ENCODE measurements at places on chromosomes 5 and 9.

DNA sequence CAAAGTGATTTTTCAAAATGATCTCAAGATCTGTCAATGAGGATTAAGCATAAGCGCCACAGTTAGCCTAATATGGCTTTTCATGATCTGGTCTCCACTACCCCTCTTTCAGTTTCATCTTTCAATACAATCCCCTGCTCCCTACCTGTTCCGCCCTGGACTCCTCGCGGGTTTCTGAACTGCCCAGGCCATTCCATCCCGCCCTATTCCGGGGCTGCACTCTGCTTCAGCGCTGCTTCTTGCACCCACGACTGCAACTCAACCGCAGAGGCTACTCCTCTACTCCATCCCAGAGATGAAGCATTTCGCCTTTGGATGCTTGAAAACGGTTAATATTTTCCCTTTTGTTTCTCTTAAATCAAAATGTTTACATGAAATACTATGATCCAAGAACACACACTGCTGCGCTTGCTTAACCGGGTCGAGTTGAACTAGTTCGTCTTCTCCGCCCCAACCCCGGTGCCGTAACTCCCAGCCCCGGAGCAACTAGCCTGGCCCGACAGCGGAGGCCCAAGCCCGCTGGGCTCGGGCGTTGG, 716 bp upstream of the OTULIN start:
- DNase-seq = peak; percentile 62

DNA sequence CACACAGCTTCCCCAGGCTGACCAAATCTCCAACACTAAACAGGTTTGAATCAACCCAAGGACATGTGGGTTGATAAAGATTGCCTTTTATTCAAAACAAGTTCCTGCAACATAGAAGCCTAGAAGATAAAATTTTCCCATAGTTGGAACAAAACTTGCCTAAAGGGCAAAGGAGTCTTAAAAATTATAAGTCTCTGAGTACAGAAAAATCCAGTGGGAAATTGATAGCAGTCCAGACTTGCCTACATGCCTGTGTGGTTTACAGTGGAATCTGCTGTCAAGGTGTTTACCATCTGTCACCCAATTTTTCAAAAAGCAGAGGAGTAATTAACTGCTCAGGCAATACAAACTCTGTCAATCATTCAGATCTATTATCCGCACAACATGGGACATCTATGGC, 168.2 kb downstream of the PPP2R2B start:
- DNase-seq = no peak

- DNase-seq = no peak
These were observed 319.1 kb upstream of the PIK3R1 start for GRCh38 chr5:67896311-67896929.

DNA sequence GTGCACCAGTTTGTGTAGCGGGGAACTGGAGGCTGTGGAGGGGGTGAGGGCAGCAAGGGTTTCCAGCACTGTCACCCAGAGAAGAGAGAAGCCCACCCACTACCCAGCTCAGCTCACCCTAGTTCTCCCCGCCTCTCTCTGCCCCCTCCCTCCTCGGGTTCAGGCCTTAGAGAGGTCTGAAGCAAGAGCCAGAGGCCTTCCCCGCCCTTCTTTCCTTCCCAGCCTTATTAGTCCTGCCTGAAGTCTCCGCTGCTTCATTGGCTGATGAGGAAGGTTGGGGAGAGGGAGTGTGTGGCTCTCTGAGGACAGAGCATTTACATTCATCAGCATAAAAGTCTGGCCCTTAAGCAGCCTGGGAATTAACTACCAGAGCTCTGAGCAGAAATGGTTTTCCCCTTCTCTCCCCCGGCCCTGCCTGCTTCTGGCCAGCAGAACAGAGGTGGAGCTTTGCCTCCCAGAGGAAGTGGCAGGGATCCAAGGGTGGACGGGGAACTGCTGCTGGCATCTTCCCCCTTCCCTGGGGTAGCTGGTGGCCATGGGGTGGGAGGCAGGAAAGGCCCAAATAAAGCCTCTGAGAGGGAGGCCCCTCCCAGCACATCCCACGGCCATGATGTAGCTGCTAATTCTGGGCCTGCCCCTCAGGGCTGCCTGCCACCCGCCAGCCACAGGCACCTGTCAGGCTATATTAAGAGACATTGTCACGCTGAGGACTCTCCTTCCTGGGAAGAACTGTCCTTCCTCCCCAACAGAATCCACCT, 4.1 kb downstream of the DNAJB5 start:
- no peak for DNase-seq

- DNase-seq = no peak
These were observed 11.6 kb downstream of the ANKH start for GRCh38 chr5:14859980-14860379.

- peak; percentile 17 for DNase-seq
These were observed 26.7 kb downstream of the XRCC4 start for GRCh38 chr5:83104021-83104420.

DNA sequence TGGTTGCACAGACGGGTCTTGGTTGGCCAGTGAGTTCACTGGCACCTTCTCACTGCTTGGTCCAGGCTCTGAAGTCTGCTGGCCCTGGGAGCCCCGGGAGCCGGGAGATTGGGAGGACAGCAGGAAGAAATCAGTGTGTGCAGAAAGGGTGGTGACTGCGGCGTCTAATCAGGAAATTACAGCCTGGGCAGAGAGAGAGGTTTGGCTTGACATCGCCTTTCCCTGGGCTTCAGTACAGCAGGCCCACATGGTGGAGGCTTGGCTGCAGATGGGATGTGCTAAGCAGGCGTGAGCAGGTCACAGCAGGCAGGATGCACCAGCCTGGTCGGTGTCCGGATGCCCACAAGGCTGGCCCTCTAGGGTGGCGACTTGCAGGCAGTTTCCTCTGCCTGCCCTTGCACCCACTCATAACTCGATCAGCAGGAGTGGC, 17.2 kb downstream of the PITX1 start:
- DNase-seq = no peak

GRCh38 chr9:93308676-93309075, 124.7 kb downstream of the WNK2 start:
- DNase-seq = no peak

DNA sequence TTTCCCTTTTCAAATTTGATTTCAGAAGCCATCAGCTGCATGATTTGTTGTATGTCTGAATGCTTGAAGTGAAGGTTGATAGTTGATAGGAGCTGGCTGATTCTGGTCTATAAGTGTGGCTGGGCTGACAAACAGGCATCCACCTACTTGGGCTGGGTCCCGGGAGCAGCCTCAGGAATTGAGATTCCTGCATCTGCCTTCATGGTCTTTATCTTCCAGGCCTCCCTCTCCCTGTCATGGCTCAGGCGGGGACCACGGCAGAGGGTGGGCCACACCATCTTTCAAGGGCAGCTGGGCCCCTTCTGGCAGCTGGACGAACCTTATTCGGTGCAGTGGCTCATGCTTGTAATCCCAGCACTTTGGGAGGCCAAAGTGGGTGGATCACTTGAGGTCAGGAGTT, 55.9 kb downstream of the ROPN1L start:
- DNase-seq = no peak

DNA sequence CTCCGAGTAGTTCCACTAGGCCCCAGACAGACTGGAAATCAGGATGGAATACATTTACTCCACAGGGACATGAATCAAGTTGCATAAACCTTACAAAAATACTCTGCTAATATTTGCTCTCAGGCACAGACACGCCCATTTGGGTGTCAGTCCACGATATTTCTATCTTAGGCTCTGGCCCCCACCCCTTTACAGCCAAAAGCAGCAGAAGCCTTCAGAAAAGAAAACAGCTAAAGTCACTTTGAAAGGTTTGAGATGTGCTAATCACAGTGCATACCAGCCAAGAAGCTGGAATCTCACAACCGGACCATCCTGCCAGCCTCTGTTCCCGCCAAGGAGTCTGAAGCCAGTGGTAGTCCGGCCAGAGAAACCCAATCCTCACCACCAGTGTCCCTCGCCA, 22.6 kb downstream of the PTPN3 start:
- DNase-seq = no peak

- DNase-seq = no peak
These were observed 777.0 kb upstream of the WWC1 start for GRCh38 chr5:167514461-167514860.

GRCh38 chr9:27581826-27582225, 8.5 kb upstream of the C9orf72 start:
- no peak for DNase-seq

DNA sequence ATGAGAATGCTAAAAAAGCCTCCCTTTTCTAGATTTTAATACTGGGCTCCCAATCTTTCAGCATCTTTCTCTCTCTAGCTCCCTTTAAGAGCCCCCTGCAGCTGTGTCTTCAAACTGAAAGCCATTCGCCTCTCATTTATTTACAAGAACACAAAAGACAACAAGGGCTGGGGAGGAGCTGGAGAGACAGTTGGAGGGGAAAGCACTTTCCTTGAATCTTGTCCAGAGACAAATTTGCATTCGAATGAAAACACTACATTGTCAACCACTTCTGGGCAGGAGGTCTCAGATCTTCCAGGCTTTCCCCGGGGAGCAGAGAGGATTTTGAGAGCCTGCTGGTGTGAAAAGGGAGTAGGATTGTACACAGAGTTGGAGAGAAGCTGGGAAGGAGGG, 518.3 kb downstream of the CTNND2 start:
- no peak for DNase-seq

DNA sequence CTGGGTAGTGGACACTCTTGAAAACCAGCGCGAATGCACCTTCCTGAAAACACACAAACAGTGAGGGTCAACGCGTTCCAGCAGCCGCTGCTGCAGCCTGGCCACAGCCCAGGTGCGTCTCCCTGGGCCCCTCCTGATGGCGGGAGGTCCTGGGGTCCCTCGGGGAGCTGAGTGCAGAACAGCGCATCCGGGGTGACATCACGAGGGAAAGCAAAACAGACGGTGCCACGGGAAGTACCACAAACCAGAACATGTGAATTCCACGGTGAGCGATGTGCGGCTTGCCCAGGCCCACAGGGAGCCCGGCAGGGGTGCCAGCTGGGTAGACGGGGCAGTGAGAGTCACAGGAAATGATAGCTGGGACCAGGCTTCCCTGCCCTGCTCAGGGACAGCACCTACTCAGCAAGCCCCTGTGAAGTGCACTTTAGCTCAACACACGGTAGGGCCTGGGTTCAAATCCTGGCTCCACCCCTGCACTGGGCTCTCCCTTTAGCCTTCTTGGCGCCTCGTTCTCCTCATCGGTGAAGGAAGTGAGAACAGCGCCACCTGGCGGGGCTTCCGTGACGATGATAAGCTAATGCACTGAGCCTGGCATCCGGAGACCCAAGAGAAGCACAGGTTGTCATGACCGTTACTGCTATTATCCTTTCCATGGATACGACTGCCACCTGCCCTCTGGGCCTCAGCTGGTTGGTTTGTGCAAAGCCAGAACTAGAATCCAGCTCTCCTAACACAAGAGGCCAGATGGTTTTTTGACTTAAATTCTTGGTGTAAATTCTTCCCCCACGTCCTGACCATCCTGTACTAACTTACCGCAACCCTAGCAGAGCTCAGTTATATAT, 24.6 kb downstream of the GFPT2 start:
- peak; percentile 80 for DNase-seq

DNA sequence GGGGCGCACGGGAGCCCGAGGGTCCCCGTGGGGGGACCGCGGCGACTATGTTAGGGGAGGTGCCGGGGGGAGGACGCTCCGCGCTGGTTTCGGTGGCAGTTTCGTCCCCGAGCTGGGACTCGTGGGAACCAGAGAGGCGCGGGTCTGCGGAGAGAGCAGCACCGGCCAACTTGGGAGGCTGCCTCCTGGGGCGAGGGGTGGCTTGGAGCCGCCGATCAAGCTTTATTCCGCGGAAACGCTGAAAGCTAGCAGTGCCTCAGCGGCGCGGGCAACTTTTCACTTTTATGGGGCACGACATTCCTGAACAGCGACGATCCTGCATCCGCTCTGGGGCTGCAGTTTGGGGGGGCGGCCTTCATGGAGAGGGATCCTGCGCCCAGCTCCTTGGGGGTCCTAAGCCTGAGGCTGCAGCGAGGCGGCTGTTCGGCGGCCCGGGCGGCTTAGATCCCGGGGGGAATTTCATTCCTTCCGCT, 369 bp downstream of the OCLN start:
- peak; percentile 23 for DNase-seq

DNA sequence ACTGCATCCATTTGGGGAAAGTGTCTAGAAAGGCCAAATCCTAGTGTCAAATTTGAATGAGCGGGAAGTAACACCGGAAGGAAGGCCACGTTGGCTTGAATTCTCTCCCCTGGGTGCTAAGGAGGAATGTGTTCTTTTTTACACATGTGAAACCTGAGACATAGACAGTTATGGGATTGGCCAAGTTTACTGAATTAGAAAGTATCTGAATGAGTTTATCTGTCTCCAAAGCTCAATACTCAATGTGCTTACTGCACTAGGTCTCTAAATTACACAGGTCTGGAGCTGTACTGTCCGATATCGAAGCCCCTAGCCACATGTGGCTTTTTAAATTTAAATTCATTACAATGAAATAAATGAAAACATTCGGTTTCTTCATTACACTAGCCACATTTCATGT, 6.0 kb downstream of the DMRT1 start:
- DNase-seq = no peak

DNA sequence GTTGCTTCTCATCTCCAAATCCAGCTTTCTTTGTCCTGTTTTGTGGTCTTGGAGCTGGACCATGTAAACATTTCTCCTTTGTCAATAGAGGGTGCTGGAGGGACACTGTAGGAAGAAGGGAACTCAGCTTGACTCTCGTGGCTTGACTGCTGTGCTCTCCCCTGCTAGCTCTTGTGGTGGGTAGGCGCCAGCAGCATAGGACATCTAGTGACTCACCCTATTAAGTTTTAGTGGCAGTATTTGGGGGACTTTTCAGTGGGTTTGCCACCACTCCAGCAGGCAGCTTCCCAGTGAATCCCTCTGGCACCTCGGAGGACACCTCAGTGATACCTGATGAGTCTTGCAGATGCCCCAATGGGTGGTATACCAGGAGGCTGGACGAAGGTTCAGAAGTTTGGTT, 97.8 kb downstream of the TSSK1B start:
- DNase-seq = no peak
